ENCODE measurements at places on chromosomes 4 and X. TPM values are rescaled to one million over a fixed set of nuclear protein-coding genes. Genes with fewer than 3 reads are reported as not detected.

GRCh38 chrX:46959985-46960700 is 47.9 kb downstream of the JADE3 start:
- peaks cover 7% of the 10 kb centered on the region for H3K27me3 ChIP-seq
- H3K27ac ChIP-seq, result no peak overlapping the region
- no peak overlapping the region for H3K4me3 ChIP-seq
- H3K4me1 ChIP-seq, result no peaks in the 10 kb centered on the region
- no peak for DNase-seq

DNA sequence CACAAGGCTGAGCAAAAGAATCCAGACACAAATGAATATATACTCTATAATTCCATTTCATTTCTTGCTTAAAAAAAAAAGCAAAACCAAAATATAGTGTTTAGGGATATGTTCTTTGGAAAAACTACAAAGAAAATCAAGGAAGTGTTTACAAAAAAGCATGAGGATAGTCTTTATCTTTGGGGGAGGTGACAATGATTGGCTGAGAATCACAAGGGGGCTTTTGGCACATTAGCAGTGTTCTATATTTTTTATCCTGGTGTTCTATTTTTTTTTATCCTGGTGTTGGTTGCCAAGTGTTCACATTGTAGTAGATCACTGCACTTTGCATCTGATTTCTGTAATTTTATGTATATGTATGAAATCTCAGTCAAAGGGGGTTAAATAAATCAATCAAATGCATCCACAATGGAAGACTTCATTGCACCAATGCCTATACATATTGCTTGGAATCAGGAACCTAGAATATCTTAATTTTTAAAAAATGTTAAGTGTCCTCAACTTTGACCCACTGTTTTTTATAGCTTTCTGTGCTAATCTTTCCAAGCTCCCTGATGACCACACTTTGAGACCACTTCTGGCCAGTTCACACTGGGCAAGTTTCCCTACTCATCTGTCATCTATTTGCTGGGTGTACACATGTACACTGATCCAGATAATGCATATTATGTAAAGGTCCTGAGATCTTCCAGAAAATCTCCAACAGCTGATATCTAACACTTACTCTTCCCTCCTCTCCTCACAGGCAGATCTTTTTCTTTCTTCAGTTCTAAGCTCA is 3.7 kb downstream of the TBC1D9 start:
- H3K27ac ChIP-seq, result no peak overlapping the region
- H3K4me1 ChIP-seq, result peaks cover 17% of the 10 kb centered on the region
- no peaks in the 10 kb centered on the region for H3K36me3 ChIP-seq
- no peaks in the 10 kb centered on the region for H3K27me3 ChIP-seq
- no peak for DNase-seq

- H3K4me3 ChIP-seq, result no peak overlapping the region
- H3K27me3 ChIP-seq, result no peaks in the 10 kb centered on the region
- H3K27ac ChIP-seq, result no peak overlapping the region
- no peak for DNase-seq
- H3K4me1 ChIP-seq, result no peaks in the 10 kb centered on the region
These were observed 165.4 kb upstream of the C1QTNF7 start for GRCh38 chr4:15262396-15262795.

DNA sequence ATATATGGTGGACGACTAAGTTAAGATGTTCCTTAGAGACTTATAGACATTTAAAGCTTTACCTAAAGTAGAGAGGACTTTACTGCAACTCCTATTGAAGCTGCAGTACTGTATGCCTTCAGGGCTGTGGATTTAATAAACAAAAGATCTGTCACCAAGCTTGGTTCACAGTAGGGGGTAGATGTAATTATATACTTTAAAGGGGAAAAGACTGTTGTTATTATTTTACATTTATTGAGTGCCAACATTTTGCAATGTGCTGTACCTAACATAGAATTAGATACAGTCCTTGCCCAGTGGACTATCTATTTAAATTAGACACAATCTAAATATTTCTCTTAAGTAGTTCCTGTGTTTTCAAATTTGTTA is 67.2 kb downstream of the SLIT2 start:
- no peak for DNase-seq
- H3K36me3 ChIP-seq, result no peaks in the 10 kb centered on the region
- H3K27me3 ChIP-seq, result no peaks in the 10 kb centered on the region
- H3K4me1 ChIP-seq, result no peaks in the 10 kb centered on the region
- no peak overlapping the region for H3K4me3 ChIP-seq

DNA sequence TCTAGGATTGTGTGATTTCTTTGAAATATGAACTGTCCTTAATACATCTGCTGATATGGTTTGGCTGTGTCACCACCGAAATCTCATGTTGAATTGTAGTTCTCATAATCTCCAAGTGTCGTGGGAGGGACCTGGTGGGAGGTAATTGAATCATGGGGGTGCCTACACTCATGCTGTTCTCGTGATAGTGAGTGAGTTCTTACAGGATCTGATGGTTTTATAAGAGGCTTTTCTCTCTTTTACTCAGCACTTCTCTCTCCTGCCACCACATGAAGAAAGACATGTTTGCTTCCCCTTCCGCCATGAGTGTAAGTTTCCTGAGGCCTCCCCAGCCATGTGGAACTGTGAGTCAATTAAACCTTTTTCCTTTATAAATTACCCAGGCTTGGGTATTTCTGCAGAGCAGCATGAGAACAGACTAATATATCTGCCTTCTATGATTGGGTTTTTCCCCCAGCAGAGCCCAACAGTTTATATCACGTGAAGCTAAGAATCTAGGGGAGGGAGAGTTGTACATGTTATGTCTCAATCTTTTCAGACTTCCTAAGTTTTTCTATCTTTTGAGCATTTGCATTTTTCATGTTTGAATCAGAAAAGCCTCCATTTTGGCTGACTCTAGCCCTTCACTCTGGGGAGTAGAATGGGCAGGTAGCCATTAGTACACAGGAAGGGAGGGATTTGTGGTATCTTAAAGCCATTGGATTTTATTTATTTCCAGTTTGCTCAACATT is 58.9 kb downstream of the PLAC1 start:
- no peaks in the 10 kb centered on the region for H3K4me1 ChIP-seq
- no peaks in the 10 kb centered on the region for H3K36me3 ChIP-seq
- H3K27ac ChIP-seq, result no peak overlapping the region
- peaks cover 44% of the 10 kb centered on the region for H3K27me3 ChIP-seq
- no peak overlapping the region for H3K4me3 ChIP-seq
- no peak for DNase-seq

GRCh38 chrX:113059714-113060113 is 219.1 kb upstream of the AMOT start:
- DNase-seq, result no peak
- no peak overlapping the region for H3K4me3 ChIP-seq
- H3K27ac ChIP-seq, result no peak overlapping the region
- H3K4me1 ChIP-seq, result no peaks in the 10 kb centered on the region

GRCh38 chr4:128600410-128600809 is 209.1 kb upstream of the JADE1 start:
- no peaks in the 10 kb centered on the region for H3K27me3 ChIP-seq
- peak; percentile 31 for DNase-seq
- no peak overlapping the region for H3K4me3 ChIP-seq
- H3K36me3 ChIP-seq, result no peaks in the 10 kb centered on the region
- H3K4me1 ChIP-seq, result peaks cover 51% of the 10 kb centered on the region

DNA sequence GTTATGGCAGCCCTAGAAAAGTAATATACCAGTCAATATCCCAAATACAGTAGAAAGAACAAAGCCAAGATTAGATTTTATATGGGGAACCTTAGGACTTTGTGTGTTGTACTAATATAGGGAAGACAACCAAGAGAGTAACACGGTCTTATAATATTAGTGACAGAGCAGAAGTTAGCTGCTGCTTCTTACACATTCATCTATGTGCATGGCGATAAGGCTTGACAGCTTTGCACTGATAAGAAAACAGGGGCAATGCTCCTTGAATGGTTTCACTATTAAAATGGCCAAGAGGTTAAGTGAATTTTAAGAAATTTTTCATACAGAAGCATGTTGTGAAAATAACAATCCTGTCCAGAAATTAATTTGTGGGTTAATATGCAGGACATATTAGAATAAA is 521.6 kb downstream of the CCSER1 start:
- H3K4me3 ChIP-seq, result no peak overlapping the region
- H3K36me3 ChIP-seq, result no peaks in the 10 kb centered on the region
- DNase-seq, result no peak
- no peaks in the 10 kb centered on the region for H3K27me3 ChIP-seq

GRCh38 chr4:184879271-184879670 is 53.5 kb upstream of the ACSL1 start:
- no peak overlapping the region for H3K4me3 ChIP-seq
- no peaks in the 10 kb centered on the region for H3K36me3 ChIP-seq
- H3K27me3 ChIP-seq, result no peaks in the 10 kb centered on the region
- no peak overlapping the region for H3K27ac ChIP-seq
- no peak for DNase-seq

DNA sequence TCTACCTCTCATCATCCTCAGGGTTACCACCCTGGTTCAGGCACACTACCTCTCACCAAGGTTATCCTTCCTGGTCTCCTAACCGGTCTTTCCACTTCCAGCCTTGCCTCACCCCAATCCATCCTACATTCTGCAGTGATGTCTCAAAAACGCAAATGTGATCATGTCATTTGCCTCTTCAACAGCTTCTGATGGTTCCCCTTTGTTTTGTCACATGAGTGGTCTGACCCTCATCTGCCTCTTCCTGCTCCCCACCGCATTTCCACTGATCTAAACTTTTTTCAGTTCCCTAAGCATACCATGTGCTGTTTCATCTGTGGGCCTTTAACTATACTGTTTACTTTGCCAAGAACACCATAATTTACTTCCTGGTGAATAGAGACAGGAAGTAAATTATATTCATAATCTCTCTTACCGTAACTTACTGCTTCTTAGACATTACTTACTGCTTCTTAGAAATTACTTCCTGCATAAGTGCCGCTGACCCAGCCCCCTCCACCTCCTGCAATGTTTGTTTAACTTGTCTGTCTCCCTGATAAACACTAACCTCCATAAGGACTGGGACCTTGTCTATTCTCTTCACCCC is 27.1 kb upstream of the NSUN7 start:
- no peaks in the 10 kb centered on the region for H3K4me1 ChIP-seq
- H3K27ac ChIP-seq, result no peak overlapping the region
- no peak for DNase-seq

GRCh38 chr4:73392936-73393335 is 11.2 kb upstream of the ALB start:
- DNase-seq, result no peak
- H3K4me3 ChIP-seq, result no peak overlapping the region
- no peak overlapping the region for H3K27ac ChIP-seq

DNA sequence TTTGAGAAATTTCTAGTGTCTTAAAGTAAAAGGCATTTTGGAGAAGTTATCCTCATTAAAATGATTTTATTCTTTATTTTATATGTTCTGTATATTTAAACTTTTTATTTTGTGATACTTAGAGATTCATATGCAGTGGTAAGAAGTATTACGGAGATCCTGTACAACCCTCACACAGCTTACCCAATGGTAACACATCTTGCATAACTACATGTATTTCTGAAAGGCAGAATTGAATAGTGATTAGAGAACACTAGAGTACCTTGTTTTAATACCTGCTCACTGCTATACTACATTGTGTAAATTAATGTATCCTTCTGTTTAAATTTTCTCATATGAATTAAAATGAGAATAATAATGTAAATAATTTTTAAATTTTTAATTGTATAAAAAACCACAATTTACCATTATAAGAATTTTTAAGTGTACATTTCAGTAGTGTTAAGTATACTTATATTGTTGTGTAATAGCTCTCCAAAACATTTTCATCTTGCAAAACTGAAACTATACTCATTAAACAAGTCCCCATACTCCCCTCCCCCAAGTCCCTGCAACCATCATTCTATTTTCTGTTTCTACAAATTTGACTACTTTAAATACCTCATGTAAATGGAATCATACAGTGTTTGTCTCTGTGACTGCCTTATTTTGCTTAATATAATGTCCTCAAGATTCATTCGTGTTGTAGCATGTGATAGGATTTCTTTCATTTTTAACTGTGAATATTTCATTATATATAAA is 45.4 kb downstream of the INTS12 start:
- no peak overlapping the region for H3K4me3 ChIP-seq
- no peaks in the 10 kb centered on the region for H3K4me1 ChIP-seq

DNA sequence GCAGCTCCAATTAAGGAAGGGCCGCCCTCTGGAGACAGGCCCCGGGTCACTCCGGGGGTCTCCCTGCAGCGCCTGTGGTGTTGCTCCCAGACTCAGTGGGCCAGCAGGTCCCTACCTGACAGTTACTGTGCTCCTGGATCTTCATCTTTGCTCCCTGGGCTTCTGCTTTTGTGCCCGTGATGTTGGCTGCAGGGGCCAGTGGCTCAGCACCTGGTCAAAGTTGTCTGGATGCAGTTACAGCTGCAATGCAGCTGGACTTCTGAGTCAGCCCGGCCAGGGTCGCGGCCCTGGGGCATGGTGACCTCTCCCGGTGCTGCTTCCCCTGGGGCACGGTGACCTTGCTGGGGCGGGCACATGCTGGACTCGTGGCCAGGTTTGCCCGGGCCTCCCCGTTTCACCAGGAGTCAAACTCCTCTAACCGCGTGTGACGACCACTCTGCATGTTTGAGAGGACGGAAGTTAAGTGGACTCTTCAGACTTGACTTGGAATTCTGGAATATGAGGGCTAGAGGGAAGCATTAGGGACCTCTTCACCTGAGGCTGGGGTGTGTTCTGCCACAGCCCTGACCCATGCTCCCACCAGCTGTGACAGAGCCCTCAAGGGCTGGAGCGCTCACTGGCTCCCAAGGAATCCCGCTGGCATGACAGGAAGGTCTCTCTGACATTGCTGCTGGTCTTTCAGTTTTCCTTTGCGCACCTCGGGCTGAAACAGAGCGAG is 3.7 kb downstream of the CTAG2 start:
- no peak overlapping the region for H3K27ac ChIP-seq
- peaks cover 5% of the 10 kb centered on the region for H3K27me3 ChIP-seq
- no peak overlapping the region for H3K4me3 ChIP-seq
- no peaks in the 10 kb centered on the region for H3K36me3 ChIP-seq

DNA sequence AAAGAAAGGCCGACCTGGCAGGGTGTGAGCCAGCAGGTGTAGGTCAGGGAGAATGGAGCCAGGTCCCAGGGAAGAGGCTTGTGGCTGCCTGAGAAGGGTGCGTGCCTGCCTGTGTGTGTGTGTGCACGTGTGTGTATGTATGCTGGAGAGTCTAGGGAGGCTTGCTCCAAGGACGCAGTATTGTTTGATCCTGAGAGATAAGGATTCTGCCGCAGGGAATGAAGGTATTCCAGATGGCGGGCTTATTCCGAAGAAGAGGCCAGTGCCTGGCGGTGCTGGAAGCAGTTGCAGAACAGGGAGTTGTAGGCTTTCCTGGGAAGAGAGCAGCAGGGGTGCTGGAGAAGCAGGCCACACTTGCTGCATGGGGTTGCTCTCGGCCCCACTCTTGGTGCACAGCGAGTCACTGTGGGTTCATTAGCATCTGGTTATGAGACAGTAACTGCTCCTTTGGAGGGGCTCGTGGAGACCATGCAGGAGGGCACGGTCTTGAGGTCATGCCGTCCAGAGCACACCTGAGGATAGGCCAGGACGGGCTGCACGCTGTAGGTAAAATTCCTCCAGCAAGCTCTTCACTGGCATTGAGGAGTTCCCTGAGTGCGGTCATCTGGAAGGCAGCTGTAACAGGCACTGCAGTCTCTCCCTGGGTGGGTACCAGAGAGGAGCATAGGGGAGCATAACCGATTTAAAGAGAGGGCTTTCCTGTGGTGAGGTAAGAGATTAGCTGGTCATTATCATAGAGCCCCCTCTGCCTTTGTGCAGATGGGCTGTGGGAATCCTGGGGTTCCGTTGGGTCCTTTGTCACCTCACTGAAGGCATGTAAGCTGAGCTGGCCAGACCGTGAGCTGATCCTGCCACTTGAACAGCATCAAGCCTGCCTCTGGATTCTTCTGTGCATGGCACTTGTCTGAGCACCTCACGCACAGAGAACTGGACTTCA is 29.9 kb upstream of the MSANTD1 start:
- H3K27me3 ChIP-seq, result no peaks in the 10 kb centered on the region
- DNase-seq, result no peak

Gene NDST3
- not detected for total RNA-seq

Gene FGFBP2
- not detected for total RNA-seq

Gene POF1B
- 2.0 TPM for total RNA-seq

Gene CENPVL2
- not detected for total RNA-seq

Gene SH3RF1
- total RNA-seq, result 9.3 TPM

Data from adrenal gland (tissue), 19 donors.